ENCODE measurements at places on chromosomes 1 and 21.

- DNase-seq, result no peak
Observed at GRCh38 chr1:151541752-151542151, 1.6 kb downstream of the TUFT1 start.

DNA sequence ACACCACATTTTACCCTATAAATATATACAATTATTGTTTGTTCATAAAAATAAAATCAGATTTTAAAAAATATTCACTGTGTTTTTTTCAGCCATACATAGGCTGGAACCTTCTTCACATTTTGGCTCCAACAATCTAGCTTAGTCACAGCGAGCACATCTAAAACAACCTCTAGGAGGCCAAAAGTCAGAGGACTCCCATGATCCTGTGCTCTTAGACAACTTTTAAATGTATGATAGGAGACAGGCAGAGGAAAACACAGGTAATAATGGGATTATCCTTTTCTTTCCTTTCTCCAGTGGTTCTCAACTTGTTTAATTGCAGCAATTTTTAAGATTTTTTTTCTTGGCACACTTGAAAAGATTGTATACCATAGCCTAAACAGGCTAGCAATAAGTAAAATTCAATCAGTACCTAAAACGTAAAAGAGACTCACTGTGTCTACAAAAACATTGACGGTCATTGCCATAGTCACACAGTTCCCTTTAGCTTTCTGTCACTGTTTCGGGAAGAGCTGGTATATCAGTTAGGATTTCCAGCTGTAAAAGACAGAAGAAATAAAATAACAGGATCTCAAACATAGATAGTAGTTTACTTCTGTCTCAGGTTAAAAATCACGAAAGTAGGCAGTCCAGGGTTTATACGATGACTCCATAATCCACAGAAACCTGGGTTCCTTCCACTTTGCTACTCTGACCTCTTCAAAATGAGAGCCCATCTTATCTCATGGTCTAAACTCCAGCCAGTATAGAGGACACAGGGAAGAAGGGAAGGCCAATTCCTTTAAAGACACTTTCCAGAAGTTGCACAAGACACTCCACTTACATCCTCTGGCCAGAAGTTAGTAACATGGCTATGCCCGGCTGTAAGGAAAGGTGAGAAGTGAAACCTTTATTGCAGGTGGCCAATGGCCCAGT is 39.2 kb upstream of the CR1L start:
- no peak for DNase-seq

- DNase-seq, result no peak
Observed at GRCh38 chr1:186750257-186750656, 70.0 kb upstream of the PTGS2 start.

DNA sequence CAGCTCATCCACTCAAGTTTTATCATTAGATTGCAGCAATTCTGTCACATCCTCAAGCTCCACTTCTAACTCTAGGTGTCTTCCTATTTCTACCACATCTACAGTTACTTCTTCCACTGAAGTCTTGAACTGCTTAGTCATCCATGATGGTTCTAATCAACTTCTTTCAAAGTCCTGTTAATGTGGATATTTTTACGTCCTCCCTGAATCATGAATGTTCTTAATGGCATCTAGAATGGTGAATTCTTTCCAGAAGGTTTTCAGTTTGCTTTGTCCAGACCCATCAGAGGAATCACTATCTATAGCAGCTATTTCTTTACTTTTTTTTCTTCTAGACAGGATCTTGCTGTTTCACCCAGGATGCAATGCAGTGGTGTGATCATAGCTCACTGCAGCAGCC is 78.0 kb upstream of the RNPC3 start:
- DNase-seq, result no peak

DNA sequence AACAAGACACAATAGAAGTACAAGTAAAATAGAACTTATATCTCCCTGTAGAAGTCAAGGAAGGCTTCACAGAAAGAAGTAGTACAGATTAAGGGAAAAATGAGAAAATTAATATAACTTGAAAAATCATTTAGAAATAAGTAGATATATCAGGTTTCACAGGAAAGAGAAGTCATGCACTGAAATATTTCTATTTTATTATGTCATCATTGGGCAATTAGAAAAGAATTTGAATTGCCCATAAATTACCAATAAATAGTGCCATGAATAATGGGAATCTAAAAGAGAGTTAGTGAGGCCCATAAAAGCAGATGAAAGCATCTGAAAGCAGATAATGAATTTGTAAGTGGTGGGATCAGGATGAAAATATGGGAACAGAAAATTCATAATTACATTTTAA is 1597.8 kb downstream of the PLA2G4A start:
- DNase-seq, result no peak

DNA sequence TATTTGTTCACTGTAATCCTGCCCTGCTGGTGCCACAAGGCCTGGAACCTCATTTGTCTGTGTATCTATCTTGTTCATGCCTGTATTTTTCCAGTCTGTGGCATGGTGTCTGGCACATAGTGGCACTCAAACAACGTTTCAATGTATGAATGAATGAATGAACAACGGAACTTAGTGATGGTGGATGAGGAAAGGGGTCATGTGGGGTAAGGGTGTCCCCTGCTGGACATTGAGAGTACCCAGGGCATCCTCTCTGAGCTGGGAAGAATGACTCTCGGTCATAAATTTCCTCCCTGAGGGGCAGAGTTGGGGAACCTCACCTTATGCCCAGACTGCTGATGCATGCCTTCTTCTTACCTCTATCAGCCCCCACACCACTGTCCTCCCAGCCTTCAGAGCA is 18.9 kb upstream of the ZNF683 start:
- DNase-seq, result no peak

- no peak for DNase-seq
Observed at GRCh38 chr1:172674831-172675613, 16.1 kb downstream of the FASLG start.

- no peak for DNase-seq
Observed at GRCh38 chr21:35324372-35325220, 275.5 kb upstream of the RUNX1 start.

DNA sequence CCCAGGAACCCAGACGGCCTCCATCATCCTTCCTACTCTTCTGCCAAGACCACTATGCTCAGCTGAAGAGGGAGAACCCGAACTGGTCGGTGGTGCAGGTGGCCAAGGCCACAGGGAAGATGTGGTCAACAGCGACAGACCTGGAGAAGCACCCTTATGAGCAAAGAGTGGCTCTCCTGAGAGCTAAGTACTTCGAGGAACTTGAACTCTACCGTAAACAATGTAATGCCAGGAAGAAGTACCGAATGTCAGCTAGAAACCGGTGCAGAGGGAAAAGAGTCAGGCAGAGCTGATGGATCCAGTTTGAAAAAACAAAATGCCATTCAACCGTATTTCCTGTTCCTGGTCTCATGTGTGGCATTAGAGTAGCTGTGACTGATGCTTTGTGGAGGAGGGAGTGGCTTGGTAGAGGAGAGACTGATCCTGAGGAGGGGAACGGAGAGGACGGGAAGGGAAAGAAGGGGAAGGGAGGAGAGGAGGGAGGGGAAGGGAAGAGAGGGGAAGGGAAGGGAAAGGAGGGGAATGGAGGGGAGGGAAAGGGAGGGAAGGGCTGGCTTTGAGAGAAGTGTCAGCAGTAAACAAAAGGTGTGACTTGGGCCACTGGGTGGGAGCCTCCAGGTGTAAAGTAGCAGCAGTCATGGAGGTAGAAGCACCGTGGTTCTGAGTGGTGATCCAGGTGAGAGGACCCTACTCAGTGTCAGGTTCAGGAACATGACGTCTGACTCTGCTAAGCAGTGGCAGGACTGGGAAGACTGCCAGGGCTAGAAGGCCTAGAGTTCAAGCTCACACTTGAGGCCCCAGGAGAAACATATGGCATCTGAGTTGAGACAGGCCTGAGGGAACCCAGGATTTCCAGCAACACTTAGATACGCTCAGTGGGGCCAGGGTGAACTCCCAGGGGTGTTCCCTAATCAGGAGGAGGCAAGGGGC is 846 bp downstream of the HMGB4 start:
- DNase-seq, result no peak

DNA sequence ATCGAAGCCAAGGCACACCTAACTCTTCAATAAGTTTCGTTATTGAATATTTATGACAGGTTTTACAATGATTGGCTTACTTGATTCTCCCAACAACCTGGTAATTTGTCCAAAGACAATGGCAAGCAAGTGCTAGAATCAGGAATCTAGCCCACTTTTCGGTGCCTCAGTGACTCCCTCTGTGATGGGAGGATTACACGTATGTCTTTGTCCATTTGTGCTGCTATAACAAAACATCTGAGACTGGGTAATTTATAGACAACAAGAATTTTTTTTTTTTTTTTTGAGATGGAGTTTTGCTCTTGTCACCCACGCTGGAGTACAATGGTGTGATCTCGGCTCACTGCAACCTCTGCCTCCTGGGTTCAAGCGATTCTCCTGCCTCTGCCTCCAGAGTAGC is 2.4 kb upstream of the LIN9 start:
- DNase-seq, result no peak

DNA sequence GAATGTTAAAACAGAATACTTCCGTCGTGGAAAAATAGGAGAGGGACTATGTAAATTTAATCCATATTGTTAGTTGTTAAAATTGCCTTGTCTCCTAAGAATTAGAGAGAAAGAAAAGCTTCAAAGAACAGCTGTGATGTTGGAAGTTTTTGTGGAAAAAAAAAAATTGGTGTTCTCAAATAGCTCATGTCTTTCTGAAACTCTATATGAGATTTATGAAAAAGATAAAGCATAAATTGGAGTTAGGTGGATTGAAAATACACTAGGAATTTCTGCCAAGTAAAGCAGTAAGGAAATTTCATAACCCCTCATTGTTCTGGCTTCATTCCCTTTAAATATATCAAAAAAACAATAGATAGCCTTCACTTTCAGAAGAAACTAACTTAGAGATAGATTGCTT is 274.0 kb upstream of the ADAMTS5 start:
- DNase-seq, result no peak

GRCh38 chr1:182910143-182910542 is 42.8 kb downstream of the SHCBP1L start:
- no peak for DNase-seq

DNA sequence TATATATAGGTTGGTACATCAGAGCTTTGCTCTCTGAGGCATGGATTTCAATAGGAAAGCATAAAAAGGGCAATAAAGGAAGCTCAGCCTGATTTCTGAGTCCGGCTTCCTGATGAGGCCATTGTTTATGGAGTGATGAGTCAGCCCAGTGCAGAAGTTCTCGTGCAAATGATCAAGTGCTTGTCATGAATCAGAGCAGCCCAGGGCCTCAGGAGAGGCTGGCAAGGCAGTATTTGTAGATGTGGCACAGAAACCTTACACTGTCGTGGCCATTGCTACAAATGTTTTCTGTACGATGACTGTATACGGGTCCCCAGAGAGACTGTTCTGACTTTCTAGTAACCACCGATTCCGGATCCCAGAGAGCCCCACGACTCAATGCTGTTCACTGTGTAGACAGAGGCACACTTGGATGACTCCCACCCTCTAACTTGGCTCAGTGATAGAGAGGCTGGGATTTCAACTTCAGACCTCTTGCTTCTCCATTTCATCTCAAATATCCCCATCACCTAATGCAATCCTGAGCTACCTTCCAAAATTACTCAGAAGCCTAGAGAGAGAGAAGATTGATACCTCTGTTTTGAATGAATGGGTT is 26.8 kb downstream of the UMODL1 start:
- no peak for DNase-seq

DNA sequence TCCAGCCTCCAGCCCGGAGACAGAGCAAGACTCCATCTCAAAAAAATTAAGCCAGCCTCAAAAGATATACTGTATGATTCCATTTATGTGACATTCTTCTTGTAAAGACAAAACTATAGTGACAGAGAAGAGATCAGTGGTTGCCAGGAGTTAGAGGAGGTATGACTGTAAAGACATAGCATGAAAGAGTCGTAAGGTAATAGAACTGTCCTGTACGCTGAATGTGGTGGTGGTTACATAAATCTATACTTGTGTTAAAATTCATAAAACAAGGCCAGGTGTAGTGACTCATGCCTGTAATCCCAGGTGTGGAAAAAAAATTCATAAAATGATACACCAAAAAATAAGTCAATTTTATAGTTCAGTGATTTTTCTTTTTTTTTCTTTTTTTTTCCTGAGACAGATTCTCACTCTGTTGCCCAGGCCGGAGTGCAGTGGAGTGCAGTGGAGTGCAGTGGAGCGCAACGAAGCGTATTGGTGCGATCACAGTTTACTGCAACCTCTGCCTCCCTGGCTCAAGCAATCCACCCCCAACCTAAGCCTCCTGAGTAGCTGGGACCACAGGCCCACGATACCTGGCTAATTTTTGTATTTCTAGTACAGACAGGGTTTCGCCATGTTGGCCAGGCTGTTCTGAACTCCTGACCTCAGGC is 84.9 kb upstream of the CXADR start:
- DNase-seq, result no peak

DNA sequence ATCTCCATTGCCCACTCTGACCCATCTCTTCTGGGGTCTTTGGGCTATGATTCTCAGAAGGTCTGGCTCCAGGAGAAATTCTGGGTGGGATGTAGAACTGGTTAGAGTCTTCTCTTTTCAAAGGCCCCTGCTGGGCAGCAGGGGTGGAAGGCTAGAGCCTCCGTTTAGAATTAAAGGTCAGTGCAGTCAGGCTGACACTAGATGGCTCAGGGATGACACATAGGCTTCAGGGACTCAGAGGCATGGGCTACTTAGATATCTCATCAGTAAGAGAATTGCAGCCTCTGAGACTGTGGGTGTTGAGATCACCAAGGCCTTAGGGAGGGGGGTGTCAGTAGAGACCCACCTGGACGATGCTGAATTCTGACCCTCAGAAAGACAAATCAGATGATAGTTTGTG is 12.6 kb upstream of the PPM1J start:
- no peak for DNase-seq

GRCh38 chr1:208181364-208181763 is 62.8 kb downstream of the PLXNA2 start:
- no peak for DNase-seq

GRCh38 chr1:193706766-193707165 is 520.4 kb upstream of the B3GALT2 start:
- no peak for DNase-seq

- DNase-seq, result no peak
Observed at GRCh38 chr1:160795951-160796383, at the start of gene LY9. Gene LY9, plus strand, starts transcription at chr1:160796174. Its CDS starts 14 bp downstream, at chr1:160796188.

- no peak for DNase-seq
Observed at GRCh38 chr1:225662155-225662554, 9.2 kb upstream of the ENAH start.

DNA sequence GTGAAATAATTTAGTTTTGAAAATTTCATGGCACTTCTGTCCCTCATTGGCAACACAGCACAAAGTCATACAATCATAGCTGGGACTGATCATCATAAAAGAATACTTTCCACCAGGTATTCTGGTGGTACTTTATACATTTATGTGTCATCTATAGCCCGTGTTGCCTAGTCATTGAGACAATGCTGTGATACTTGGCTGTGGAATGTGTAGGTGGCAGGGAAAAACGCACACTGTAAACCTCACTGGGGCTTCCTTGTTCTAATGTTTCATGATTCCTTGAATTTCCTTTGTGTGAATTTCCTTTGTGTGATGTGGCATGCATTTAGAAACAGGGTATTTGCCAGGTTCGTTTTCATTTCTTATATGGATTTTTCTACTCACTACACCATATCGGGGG is 118.3 kb downstream of the FMN2 start:
- no peak for DNase-seq

DNA sequence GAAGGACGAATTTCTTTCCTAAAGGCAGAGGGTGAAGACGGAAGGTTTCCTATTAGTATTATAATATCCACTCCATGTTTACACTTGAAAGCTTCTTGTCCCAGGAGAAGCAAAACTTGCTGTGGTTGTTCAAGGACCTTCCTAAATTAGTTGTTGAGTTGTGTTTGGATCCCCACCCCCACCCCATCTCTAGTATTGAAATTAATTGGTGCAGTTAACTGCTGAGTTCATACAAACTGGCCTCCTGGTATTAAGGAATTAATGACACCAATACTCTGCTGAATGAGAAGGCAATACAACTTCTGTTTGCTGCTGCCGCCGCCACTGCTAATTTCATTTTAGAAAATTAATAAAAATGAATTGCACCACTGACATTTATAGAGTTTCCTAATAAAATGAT is 308.8 kb downstream of the CAMTA1 start:
- DNase-seq, result no peak
